Prostate gland (tissue), 2 donors: ENCODE measurements at places on chromosomes 2 and 18. TPM values are rescaled to one million over a fixed set of nuclear protein-coding genes. Genes with fewer than 3 reads are reported as not detected.
A peak's percentile ranks its signal among the peaks of the same experiment; 100 is the strongest.

- no peak for DNase-seq
These were observed 131.2 kb downstream of the TRIB2 start for GRCh38 chr2:12847694-12848575.

DNA sequence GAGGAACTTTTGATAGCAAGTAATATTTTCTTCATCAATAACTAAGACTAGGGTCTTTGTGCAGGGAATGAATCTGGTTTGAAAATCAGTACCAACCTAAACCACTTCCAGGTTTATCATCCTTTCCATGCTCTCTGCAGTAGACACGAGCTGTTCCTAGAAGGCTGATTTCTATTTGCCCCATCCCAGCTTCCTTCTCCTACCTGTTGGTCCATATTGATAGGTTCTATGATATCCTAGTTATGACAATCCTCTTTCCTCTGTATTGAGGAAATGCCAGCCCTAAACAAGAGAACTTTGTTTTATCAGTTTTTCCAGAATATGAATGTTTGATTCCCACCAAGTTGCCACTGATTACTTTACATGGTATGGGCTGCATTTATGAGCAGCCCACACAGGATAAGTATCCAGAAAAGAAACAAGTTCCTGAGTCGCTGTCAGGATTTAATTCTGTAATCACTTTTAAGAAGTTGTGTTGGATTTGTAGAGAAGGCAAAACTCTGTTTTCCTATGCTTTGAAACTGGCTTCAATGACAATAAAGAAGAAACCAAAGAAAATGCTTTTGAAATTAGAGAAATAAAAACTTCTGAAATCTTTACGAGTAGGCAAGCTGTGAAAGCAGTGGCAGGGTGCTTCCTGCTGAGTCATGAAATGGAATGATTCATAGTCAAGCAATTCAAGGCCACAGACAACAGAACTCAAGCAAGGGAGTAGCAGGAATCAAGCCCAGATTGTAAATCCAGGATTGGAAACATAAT is 37.3 kb upstream of the TANK start:
- peak; percentile 59 for DNase-seq

DNA sequence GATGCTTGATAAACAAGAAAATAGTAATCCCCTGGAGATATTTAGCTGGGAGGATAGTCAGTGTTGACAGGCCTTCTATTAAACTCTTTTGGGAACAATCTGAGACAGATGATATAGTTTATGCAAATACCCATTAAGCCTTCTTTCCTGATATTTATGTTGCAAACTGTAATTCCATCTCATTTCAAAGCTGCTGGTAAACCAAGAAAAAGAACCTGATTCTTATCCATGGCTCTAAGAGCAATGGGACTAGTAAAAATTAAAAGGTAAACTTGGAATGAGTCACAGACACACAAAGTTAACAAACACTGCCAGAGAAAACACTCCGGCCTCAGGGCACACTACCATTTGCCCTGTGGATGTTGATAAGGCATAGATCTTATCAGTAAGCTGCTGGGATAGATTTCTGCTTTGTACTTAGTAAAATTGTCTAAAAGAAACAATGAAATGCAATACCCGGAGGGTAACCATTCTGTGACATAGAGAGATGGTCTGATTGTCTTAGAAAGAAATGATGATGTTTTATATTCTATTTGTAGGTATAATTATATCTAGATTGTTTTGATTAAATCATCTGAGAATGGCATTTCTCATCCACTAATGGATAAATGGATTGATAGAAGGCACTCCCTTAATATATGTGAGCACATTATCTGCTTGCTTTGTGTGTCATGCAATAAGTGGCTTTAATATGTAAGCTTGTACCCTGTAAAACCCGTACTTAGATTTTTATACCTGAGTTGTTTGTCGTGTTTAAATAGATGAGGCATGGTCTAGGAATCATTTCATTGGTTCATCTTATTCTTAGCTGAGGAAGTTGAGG is 13.2 kb downstream of the GALR1 start:
- peak; percentile 62 for DNase-seq

DNA sequence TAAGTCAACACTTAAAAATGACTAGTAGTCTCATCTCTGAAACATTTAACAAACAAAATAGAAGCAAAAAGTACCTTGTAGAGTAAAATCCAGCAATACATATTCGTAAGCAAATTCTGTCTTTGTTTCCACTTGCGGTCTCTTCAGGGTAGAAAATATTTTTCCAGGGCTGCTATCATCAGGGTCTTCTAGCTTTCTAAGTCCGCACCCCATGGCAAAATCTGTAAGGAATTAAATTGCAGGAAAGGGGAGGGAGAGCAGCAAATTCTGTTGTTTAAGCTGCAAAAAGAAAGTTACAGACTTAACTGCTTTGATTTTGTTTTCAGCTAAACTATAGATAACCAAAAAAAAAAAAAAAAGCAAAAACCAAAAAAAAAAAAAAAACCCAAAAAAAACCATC is at the start of gene RFTN2:
Gene RFTN2 (minus strand): TSS at position 342 of the 400 bp plus-strand sequence. CDS start 129 bp downstream, at position 213.
- no peak for DNase-seq

GRCh38 chr2:120574620-120575019 is 161.0 kb upstream of the GLI2 start:
- no peak for DNase-seq

GRCh38 chr2:228709788-228710371 is 528.4 kb upstream of the SPHKAP start:
- DNase-seq: no peak

DNA sequence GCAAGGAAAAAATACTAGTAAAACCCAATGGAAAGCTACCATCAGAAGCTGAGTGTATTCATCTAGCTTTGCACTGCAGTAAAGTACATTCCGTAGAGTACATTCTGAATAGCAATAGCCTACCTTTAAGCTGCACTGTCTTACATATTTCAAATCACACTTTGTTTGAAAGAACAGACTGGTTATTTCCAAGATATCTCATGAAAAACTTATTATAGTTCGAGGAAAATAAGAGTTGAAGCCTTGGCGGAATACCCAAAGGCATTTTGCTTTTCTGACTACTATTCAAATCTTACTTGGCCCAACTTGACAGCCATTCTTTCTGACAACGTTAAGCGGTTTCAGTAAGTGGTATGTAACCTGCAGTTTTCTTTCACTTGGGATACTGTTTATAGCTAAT is 177.6 kb downstream of the NRXN1 start:
- DNase-seq: no peak

DNA sequence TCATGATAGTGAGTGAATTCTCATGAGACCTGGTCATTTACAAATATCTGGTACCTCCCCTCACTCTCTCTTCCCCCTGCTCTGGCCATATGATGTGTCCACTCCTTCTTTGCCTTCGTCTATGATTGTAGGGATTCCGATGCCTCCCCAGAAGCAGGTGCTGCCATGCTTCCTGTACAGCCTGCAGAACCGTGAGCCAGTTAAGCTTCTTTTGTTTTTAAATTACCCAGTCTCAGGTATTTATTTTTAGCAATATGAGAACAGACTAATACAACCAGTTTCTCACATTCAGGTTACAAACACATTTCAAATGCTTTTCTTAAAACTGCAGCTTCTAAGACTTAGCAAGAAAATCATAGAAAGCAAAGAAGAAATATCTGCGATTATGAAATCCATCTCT is 321.2 kb upstream of the CDH7 start:
- DNase-seq: no peak

- DNase-seq: no peak
These were observed 114.7 kb upstream of the OTOS start for GRCh38 chr2:240255165-240255491.

- no peak for DNase-seq
These were observed 554.5 kb downstream of the CBLN2 start for GRCh38 chr18:71989616-71990015.

GRCh38 chr18:7945882-7946281 is 378.8 kb downstream of the PTPRM start:
- no peak for DNase-seq

- no peak for DNase-seq
These were observed 455 bp upstream of the DLX1 start for GRCh38 chr2:172084645-172085459.

GRCh38 chr18:58886864-58887612 is 22.4 kb downstream of the ZNF532 start:
- DNase-seq: no peak

- no peak for DNase-seq
These were observed 77.3 kb downstream of the LYPD6B start for GRCh38 chr2:149115781-149116180.

DNA sequence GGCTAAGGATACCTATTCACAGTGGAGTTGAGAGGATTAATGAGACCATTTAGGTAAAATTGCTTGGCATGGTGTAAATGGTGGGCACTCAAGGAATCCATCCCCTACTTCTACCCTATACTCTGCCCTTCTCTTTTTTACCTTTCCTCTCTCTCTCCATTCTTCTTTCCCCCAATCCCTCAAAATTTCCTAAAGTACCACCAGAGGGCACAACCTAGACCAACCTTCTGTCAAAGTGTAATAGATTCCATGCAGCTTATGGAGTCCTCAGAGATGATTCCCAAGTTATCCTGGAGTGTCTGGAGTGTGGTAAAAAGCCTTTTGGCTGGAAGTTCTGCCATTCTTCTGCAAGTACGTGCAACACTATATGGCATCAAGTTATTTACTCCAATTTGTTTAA is 33.0 kb upstream of the CCDC195 start:
- DNase-seq: no peak

DNA sequence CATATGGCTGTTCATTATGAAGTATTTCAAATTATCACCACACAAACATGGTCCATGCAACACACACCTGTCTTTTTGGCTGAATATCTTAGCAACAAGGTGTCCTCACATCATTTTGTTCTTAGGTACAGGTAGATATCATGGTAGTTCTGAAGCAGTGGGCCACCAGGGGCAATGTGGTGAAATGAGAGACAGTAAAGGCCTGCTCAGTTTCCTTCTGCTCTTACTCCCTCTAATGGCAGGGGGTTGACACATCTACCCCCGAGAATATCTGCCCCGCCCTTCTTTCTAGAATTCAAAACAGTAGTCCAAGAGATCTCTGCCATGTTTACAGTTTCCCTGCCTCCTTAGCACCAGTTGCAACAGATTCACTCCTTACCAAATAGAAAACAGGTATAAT is 147.0 kb upstream of the KLHL14 start:
- DNase-seq: no peak

The DSG4 gene
- total RNA-seq: 0.68 TPM

The RAX gene
- total RNA-seq: 0.23 TPM

The GAL3ST2 gene
- not detected for total RNA-seq
